Effector memory CD4-positive, alpha-beta T cell (primary cell): ENCODE measurements at places on chromosomes 16 and 17.

GRCh38 chr17:27463235-27463677 lies 7.0 kb downstream of the KSR1 start:
- no peak for DNase-seq

GRCh38 chr17:30173649-30174048 lies 57.0 kb downstream of the NSRP1 start:
- no peak for DNase-seq

- no peak for DNase-seq
Observed at GRCh38 chr17:19945009-19945626, 32.5 kb downstream of the AKAP10 start.

DNA sequence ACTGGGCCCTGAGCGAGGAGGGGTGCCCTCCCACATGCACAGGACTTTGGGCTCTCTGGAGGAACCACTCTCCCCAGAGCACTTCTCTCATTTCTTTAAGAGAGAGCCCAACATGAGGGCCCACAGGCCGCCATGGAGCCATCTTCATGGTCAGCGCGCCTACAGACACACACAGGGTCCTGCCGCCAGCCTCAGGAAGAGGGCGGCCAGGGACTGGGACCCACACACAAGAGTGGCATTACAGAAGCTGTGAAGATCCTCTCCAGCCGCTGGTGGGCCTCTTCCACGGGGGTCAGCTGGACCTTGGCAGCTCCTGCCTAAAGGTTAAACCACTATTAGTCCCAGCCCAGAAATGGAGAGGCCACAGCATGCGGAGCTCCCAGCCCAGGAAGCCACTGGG lies 54.5 kb downstream of the MYO18A start:
- no peak for DNase-seq

- no peak for DNase-seq
Observed at GRCh38 chr17:78947235-78948149, 22.3 kb upstream of the TIMP2 start.

GRCh38 chr16:50532576-50532975 lies 15.6 kb upstream of the NKD1 start:
- no peak for DNase-seq

- DNase-seq: no peak
Observed at GRCh38 chr17:31144836-31145235, 50.1 kb downstream of the NF1 start.

DNA sequence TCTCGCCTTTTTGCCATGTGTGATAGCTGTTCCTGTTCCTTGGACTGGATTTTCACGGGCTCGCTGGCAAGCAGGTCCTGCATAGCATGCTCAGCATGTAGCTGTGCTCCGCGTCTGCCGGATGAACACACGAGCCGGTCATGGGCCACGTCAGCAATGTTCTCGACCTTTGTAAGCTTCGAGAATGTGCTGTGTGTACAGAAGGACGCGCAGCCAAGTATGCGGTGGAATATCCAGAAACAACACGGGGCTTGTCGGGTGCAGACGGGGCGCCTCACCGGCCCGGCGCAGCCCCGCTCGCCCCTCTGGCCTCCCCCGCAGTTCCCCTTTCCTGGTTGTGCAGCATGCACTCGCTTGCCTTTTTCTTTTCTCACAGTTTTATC lies 42.2 kb downstream of the RPTOR start:
- no peak for DNase-seq

DNA sequence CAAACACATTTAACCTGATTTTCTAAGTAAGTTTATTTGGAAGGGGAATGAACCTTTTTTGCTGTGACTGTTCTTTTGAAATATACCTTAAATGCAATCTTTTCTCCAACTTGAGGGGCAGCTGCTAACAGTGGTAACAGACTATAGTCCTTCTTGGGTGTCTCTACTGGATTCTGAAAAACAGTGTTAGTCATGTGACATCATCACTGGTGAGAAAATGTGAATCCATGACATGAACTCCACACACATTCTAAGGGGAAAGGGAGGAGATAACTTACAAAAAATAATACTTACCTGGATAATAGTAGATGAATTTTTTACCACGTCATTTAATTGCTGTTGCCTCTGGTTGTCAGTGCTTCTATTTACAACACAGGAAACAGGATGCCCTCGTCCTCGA lies 11.3 kb downstream of the COIL start:
- no peak for DNase-seq

DNA sequence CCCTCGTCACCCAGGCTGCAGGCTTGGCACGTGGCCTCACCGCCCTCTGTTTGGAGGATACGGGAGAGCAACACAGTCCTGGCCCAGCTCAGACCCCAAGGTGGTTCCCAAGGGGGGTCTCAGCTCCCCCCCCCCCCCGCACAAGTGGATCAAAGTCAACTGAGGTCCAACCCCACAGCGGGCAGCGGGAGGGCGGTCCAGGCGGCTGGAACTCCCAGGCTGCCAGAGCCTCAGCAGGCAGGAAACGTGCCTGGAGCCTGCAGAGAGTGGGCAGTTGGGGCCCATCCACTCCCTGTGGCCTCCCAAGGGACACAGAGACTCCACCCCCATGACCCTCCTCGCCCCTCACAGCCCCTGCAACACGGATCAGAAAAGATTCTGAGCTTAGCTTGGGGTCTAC lies 36.7 kb downstream of the PIEZO1 start:
- DNase-seq: no peak

- no peak for DNase-seq
Observed at GRCh38 chr16:11087691-11088073, 143.3 kb downstream of the CLEC16A start.

DNA sequence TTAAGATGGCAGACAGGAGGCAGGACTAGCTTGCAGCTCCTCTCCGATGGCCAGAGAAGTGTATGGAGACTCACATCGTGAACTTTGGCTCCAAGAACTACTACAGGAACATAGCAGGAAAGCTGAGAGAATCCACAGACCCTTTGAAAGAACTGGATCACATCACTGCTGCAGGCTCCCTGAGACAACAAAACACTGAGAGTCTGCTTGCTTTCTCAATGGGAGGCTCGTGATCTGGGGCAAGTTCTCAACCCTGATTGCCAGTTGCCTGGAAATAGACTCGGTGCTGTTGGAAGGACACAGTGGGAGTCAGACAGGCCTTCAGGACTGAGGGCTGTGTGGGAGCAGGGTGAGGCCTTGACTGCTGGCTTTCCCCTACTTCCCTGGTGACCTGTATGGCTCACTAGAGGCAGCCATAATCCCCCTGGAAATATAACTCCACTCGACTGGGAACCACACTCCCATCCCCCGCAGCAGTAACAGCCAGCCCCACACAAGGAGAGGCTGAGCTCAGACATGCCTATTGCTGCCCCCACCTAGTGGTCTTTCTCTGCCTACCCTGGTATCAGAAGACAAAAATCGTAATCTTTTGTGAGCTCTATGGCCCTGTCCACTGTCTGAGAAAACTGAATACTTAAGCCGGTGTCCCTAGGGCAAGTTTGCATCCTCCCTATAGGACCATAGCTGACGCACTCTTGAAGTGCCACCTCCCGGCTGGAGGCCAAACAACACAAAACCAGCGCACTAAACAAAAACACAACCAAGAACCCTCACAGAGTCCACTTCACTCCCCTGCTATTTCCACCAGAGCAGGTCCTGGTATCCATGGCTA lies 238.4 kb downstream of the CEP112 start:
- no peak for DNase-seq

DNA sequence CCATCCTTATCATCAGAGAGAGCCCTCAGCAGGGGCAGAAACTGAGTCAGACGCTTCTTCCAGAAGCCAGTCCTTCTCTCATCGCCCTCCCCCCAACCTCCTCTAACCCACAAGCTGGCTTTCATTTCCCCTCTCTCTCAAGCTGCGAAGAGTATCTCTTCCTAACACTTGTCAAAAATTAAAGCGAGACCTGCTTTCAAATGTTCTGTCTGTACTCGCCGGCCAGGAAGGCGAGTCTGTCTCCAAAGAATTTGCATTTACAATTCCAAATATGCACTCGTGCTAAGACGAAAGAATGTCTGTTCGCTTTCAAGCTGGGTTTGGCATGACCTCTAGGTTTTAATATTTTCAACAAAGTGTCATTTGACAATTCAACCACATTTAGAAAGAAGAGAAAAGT lies 140.4 kb downstream of the RGS9 start:
- no peak for DNase-seq

DNA sequence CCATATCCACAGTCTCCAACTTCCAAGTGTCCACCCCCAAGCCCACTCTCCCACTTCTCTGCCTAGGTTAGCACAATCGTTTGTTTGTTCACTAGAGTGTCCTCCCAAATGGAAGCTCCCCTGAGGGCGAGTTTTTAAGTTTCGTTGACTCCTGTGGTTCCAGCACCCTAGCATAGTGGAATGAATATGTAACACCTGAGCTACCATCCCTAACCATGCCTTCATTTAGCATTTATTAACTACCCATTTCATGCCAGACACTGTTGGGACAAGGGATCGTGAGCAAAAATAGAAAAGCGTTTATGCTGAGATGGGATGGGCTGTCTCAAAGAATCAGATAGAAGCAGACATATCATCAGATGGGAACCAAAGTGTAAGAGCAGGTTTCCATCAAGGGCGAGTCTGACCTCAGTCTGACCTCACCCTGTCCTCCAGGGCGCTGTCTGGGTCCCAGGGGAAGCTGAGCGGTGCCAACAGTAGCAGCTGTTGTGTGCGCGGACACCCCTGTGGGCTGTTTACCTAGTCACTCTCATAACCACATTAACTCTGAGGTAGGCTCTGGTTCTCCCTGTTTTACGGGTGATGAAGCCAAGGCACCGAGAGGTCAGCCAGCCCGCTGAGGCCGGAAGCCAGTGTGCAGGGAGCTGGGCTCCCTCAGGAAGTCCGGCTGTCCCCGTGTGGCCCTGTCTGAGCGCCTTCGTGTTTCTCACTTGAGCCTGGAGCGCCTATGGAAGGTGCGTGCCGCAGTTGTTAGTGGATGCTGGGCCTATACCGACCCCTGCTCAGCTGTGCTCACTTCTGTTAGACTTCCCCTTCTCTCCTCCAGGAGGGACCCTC lies 6.2 kb downstream of the CNP start:
- DNase-seq: no peak

GRCh38 chr17:82452162-82452561 lies 1.6 kb upstream of the CYBC1 start:
- DNase-seq: no peak

- DNase-seq: no peak
Observed at GRCh38 chr17:41340494-41340893, 10.1 kb downstream of the KRT33A start.

- DNase-seq: no peak
Observed at GRCh38 chr16:82857693-82858365, 231.1 kb downstream of the CDH13 start.

- no peak for DNase-seq
Observed at GRCh38 chr17:64270885-64271284, 7.8 kb upstream of the TEX2 start.

GRCh38 chr17:46950997-46951621 lies 27.9 kb downstream of the RPRML start:
- DNase-seq: no peak

GRCh38 chr16:72256398-72257066 lies 84.6 kb upstream of the PMFBP1 start:
- DNase-seq: no peak

DNA sequence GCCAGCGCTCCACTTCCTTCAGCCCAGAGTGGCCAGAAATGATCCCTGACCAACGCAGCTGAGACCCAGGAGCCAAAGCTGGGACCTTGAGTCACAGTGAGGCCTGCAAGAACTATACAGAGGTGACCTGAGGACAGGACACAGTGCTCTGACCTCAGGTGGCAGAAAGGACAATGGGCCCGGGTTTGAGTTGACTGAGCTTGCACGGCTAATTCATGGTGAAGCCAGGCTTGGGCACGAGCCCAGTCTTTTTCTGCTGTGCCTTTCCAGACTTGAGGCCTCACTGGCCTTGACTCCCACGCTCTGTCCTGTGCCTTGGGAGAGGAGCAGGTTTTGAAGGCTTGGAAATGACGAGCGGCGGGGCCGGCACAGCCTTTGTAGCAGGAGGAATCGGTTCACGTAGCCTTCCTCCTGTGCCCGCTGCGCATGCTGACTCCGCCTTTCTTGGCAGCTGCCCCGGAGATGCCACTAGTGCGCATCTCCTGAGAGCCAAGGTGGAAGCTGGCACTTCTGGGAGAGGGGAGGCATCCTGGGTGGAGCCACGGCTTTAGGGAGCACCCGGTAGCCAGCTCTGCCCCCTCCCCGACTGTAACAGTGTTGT lies 34.9 kb downstream of the NDEL1 start:
- DNase-seq: no peak

- no peak for DNase-seq
Observed at GRCh38 chr17:75287221-75287620, 2.0 kb downstream of the SLC25A19 start.

- no peak for DNase-seq
Observed at GRCh38 chr17:77146882-77147281, 6.1 kb downstream of the SEC14L1 start.

DNA sequence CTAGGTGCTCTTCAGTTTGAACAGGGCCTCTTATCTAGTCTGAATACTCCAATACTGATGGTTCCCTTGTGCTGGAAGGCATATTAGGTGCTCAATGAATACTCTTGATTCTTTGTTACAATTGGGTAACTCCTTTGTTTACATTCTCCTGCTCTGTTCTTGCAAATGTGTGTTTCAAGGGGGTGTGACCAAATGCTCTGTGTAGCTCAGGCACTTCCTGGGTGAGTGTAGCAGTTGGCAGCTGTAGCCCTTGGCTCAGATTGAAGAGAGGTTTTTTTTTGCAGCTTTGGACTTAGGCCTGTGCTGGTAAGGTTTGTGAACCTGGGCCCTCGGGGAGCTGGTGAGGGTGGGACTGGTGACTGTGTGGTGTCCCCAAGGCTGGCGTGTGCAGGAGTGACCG lies 20.2 kb downstream of the TBCD start:
- DNase-seq: no peak

DNA sequence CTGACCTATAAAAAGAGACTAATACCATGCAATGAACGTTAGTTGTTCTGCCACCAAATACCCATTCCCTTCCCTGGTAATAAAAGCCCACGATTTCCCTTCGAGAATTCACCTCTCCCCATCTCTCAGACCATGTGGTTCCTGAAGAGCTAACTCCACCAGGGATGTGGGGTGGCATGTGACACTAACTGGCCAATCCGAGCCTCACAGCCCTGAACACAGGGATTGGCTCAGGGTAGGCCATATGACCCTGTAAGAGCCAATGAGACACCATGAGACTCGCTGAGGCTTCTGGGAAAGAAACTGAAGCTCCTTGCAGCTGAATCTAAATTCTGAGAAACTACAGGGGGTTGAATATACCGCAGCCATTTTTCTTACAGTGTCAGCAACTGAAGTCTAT lies 21.1 kb downstream of the HELZ start:
- DNase-seq: no peak

DNA sequence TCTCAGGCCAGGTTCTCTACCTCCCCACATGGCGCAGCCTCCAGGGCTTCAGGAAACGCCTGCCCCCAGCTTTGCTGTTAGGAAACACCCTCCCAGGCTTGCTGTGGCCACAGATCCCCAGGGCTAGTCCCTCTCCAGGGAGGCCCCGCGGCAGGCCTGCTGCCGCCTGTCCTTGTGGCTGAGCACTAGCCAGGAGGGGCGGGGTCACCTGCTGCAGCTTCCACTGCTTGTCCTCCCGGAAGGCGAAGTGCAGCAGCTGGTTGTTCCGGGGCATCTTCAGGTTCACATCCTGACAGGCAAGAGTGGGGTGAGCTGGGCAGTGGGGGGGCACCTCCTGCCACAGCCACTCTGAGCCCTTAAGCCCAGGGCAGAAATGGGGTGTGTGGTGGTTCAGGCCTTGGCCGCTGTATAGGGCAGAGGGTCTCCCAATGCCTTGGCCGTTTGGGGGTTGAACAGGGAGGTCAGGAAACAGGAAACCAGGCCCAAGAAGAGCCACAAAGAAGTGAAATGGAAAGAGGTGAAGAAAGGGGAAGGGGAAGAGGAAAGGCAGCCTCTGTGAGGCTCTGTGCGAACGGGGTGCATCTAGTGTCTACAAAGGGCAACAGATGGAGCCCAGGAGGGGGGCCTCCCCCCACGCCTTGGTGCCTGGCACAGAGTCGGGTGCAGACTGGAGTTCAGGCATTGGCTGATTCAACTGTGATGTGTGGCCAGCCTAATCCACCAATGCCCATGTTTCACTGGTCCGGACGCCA lies 2.0 kb downstream of the ROGDI start:
- DNase-seq: no peak
